CD4-positive, alpha-beta memory T cell (primary cell): ENCODE measurements at places on chromosomes 7 and 10. TPM values are rescaled to one million over a fixed set of nuclear protein-coding genes. Genes with fewer than 3 reads are reported as not detected.

OR2A12 gene
- not detected for total RNA-seq

MSMB gene
- total RNA-seq = not detected

LAMB4 gene
- total RNA-seq = not detected

DNA sequence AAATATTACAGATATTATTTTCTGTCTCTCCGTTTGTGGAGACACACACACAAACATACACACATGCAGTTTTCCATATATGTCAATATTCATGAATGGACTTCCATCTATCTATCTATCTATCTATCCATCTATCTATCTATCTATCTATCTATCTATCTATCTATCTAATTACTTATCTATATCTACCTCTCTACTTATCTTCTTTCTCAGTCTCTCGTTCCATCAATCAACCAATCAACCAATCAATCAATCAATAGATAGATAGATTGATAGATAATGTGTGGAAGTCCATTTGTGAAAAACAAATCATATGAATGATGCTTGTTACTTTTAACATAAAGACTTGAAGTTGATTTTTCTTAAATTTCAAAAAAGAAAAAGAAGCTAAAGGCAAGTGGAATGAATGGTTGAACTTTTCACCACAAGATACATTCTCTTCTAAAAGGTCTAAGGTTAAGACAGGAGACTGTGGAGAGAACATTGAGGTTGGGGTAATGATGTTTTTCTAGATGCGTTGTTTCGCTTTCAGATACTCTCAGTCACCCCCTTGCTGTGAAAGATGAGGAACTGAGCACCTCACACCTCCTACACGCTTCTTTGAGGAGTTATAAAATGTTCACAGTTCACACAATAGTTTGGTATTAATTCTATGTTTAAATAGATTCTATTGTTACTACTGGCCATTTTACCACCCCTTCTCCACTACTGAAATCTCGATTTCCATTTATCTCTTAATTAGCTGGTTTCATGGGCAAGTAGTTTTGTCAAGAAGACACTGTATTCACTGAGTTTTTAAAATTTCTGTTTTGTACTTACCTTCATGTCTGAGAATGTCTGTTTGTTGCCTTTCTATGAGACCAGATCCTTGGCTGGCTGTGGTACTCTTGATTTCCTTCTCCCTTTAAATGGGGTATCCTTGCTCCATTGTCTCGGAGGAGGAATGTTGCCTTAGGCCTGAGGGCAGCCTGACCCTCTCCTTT lies 114.1 kb downstream of the EMX2 start:
- no peak for DNase-seq
- no peak overlapping the region for H3K4me3 ChIP-seq
- H3K27ac ChIP-seq = no peak overlapping the region

- H3K27ac ChIP-seq = no peak overlapping the region
- no peaks in the 10 kb centered on the region for H3K36me3 ChIP-seq
- no peak overlapping the region for H3K4me3 ChIP-seq
- peaks cover 7% of the 10 kb centered on the region for H3K4me1 ChIP-seq
These were observed 6.3 kb downstream of the ALDH18A1 start for GRCh38 chr10:95650232-95650631.

- H3K4me3 ChIP-seq = no peak overlapping the region
- no peaks in the 10 kb centered on the region for H3K27me3 ChIP-seq
- no peak for DNase-seq
- no peak overlapping the region for H3K27ac ChIP-seq
- H3K36me3 ChIP-seq = no peaks in the 10 kb centered on the region
- H3K4me1 ChIP-seq = no peaks in the 10 kb centered on the region
These were observed 234.6 kb upstream of the PITRM1 start for GRCh38 chr10:3407208-3407607.

- DNase-seq = no peak
- no peak overlapping the region for H3K4me3 ChIP-seq
- H3K36me3 ChIP-seq = no peaks in the 10 kb centered on the region
These were observed 19.9 kb downstream of the DOCK4 start for GRCh38 chr7:112186300-112186699.

DNA sequence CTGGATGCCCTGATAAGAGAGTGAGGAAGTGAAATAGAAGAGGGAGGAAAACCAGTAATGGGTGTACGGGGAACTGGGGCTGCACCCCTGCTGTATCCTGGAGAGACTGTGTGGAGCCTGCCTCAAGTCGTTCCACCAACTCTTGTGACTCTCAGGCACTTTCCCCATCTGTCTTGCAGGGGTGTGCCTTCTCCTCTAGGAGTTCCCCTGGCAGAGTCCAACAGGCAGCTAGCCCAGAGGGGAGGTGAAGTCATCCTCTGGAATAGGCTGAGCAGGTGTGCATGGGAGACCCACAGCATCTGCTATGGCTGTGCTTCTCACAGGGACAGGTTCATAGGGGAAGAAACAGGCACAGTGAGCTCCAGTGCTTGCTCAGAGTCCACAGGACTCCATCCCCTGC lies 46.8 kb downstream of the WIPF3 start:
- H3K36me3 ChIP-seq = no peaks in the 10 kb centered on the region
- H3K27me3 ChIP-seq = no peaks in the 10 kb centered on the region
- H3K27ac ChIP-seq = no peak overlapping the region
- H3K4me3 ChIP-seq = no peak overlapping the region
- H3K4me1 ChIP-seq = no peaks in the 10 kb centered on the region
